ENCODE measurements at places on chromosomes 11 and 22.

DNA sequence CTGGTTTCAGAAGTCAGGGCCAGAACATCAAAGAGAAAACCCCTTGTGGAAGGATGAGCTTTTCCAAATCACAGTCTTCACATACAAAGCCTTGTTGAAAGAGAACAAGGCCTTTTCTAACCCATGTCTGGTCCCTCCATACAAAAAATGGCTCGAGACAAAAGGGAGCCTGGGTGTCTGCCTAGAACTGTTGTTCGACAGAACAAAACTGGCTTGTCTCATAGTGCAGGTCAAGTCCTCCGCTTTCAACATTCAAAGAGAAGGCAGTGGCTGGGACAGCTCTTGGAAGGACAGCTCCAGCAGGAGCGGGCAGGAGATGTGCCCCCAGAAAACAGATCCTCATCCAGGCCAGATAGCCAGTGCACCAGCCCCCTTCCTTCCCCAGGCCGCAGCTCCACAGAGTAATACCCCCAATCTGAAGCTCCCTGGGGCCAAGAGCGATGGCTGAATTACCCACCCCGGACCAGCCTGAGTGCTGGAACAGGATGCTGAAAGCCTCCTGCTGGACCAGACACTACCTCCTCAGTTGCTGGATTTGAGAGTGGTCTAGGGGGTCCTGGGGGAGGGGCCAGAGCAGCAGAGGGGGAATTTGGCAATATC is 27.6 kb downstream of the USH1C start:
- no peak for DNase-seq

GRCh38 chr11:17605651-17606122 is 58.6 kb downstream of the OTOG start:
- DNase-seq: no peak

DNA sequence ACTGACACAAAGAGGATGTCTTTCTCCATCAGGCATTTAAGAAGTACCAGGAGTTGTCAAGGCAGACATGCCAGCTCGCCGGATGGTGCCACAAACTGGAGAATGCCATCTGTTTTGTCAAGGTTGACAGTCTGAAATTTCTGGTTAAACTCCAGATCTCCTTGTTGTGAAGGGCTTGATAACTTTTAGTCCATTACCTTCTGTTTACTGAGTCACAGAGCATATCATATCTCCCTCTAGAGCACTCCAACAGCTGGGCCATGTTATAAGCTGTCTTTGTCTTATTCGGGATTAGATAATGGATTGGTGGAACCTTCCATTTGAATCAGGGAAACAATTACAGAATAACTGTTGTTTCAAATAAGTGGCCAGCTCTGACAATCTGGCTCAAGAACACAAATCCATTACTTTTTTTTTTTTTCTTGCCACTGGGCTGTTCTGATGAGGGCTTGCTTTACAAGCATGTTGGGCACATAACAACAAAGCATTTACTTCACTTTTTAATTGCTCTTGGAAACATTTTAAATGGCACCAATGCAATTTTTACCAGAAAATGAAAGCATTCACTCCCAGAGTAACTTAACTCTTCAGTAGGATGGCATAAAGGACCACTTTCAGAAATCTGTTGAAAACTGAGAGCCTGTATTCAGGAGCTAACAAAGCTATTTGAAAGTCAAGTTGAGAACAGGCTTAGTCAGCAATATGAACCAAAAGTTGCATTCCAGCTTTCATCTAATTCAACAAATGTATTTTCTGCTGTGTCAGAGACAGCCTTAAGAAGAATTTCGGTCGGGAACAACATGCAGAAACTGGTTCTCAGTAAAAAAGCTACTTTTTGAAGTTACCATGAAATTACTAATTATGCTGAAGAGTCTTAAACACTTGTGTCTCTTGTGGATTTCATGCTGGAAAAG is 227.6 kb upstream of the PITPNB start:
- DNase-seq: no peak

DNA sequence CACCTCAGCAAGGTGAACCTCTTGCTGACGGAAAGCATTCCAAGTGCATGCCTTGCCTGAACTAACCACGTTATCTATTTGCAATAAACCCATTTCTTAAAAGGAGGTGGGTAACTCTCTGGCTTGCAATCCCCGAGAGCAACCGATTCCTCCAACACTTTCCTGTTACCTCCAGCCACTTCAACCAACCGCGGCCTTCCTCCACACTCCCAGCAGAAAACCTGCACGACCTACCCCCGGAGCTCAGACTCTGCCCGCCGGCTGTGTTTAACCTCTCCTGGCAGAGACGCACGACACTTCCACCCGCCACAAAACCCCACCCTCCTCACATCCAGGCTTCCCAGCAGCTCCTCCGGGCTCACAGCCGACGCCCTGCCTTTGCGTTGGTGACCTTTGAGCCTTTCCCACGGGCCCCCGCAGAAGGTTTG is 708 bp downstream of the SCO2 start:
- DNase-seq: no peak

GRCh38 chr11:37657645-37658044 is 1059.6 kb upstream of the RAG2 start:
- DNase-seq: no peak

- no peak for DNase-seq
Observed at GRCh38 chr22:49011769-49012648, 815.7 kb downstream of the BRD1 start.

GRCh38 chr22:40602231-40602630 is 34.3 kb downstream of the MRTFA start:
- DNase-seq: no peak

- no peak for DNase-seq
Observed at GRCh38 chr11:120183701-120184141, 27.1 kb upstream of the OAF start.

GRCh38 chr11:73158356-73159051 is 16.4 kb upstream of the FCHSD2 start:
- no peak for DNase-seq

DNA sequence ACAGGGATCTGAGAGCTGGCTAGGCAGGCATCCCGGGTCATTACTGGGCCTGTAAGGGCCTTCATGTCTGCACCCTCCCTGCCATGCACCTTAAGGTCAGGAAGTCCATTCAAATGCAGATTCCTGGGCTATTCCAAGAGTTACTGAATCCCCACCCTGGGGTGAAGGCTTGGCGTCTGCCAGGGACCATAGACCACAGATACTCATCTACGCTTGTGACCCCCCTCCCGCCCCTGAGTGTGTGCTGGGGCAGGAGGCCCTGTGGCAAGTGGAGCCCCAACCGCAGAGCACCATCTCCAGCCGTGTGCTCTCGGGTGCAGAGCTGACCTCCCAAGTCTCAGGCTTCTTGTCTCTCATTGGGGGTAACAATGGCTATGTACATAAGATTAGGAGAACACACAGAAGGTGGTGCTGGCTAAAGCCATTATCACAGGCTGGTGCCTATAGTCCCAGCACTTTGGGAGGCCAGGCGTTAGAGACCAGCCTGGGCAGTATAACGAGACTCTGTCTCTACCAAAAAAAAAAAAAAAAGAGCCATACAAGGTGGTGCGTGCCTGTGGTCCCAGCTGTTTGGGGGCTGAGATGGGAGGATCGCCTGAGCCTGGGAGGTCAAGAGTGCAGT is 19.1 kb upstream of the KCNQ1OT1 start:
- no peak for DNase-seq

- no peak for DNase-seq
Observed at GRCh38 chr22:45552017-45552411, 49.3 kb downstream of the FBLN1 start.

DNA sequence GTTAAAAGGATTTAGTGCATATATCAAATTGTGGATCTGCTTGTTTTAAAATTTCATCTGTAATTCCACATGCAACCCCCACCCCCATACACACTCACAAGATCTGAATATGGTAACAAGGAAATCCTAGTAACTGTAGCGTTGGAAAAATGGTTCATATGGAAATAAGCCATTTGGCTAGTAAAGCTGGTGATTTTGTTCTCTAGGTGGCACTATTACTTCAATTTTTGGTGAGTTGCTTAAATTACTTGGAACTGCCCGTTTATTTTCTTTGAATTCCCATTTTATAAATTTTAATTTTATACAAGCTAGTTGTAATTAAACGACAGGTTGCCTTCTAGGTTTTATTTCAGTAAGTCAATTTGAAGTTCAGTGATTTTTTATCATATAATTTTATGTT is 5.3 kb downstream of the BDNF start:
- no peak for DNase-seq

- no peak for DNase-seq
Observed at GRCh38 chr22:24247011-24247507, 2.2 kb upstream of the GGT5 start.

GRCh38 chr11:8694137-8694536 is 11.5 kb downstream of the RPL27A start:
- DNase-seq: no peak

DNA sequence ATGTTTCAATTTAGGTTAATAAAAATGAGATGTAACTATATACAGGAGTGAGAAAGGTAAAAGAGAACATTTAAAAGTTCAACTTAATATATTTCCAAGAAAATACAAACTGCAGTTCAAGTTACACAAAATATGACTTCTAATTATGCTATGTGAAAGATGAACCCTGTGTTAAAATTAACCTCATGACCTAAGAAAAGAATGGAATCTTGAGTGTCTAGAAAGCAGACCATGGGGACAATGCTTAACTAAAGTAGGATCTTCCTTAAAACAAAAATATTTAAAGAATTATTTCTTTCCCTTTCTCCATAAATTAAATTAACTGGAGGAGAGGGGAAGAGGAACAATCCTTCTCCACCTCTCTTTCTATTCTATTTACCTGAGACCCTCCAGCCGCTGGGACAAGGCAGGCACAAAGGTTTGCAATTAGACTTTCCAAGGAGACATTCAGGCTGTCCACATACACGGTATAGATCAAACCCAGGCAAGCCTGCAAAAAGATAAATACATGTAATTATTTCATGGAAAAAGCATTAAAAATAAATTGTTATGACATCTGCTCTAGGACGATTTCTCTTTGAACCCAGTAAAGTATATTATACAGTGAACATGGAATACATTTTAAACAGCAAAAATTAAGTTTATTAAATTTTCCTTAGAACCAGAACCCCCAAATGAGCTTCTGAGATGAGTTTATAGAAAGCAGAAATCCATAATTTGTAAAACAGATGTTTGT is 264.5 kb downstream of the SBF2 start:
- DNase-seq: no peak

- DNase-seq: no peak
Observed at GRCh38 chr22:45105281-45105702, 58.4 kb upstream of the NUP50 start.

DNA sequence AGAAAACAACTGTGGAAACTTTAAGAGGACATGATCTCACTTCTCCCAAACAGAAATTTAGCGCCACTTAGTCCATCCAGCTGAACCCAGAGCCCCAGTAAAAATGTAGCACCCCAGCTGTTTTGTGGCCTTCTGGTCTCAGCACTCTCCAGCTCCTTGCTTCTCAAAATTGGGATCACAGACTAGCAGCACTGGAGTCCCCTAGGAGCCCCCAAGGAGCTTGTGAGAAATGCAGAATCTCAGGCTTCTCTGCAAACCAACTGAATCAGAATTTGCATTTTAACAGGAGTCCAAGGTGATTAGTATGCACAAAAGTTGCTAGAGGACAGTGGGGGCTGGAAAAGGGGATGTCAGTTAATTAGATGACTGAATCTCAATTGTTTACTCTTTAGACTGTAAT is 89.8 kb upstream of the FIBIN start:
- DNase-seq: no peak

- DNase-seq: no peak
Observed at GRCh38 chr22:46996595-46997310, 234.3 kb downstream of the TBC1D22A start.

GRCh38 chr11:130947481-130947880 is 31.2 kb upstream of the SNX19 start:
- no peak for DNase-seq

DNA sequence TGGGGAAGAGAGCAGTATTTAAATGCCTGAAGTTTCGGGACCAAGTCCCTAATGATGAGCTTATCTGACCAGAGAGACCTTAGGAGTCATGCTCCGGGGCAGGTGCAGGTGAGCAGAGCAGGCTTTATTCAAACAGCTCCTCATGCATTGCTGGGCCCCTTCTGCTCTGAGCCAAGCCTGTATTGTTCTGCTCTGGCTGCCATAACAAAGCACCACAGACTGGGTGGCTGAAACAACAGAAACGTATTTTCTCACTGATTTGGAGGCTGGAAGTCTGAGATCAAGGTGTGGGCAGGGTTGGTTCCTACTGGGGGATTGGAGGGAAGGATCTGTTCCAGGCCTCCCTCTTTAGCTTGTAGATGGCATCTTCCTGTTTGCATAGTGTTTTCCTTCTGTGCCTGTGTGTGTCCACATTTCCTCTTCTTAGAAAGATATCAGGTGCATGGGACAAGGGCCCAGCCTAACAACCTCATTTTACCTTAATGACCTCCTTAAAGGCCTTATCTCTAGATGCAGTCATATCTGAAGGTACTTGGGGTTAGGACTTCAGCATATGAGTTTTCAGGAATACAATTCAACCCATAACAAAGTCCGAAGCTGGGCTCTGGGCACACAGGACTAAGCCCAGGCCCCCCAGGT is 97.1 kb upstream of the PARVA start:
- no peak for DNase-seq

- no peak for DNase-seq
Observed at GRCh38 chr11:60927600-60927999, 3.3 kb downstream of the TMEM132A start.

DNA sequence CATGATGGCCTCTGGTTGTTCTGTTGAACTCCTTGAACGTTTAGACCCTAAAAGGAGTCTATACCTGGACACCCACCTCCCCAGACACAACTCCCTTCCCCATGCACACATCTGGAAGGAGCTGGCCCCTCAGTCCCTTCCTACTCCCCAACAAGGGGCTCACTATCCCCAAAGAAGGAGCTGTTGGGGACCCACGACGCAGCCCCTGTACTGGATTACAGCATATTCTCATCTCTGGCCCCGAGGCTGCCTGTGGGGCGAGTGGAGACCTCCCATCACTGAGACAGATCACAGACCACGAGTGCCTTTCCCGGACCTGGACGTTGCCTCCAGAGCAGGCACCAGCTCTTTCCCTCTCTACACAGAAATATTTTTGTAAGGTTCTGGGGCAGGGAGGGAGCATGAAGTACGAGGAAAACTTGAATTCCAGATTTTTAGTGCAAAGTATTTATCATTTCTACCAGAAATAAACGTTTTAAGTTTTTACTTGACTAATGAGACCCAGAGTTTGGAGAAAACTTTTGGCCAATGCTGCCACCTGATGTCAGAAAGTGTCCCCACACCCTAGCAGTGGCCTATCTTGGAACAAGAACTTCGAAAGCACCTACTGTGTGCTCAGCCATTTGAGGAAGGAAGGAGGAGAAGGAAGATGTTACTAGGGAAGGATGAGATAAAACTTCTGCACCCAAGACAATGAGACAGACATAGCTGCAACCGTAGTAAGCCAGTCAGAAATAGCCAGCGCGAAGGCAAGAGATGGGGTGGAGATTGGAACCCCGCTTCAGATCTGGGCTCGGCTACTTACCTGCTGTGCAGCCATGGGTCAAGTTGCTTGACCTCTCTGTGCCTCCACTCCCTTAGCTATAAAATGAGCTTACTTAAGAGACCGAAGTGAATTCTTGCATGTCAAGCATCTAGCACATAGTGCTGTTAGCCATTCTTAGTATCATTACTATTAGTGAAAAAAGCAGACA is 10.2 kb upstream of the POU2F3 start:
- DNase-seq: no peak

GRCh38 chr22:42439021-42439567 is 6.9 kb upstream of the NFAM1 start:
- no peak for DNase-seq

- no peak for DNase-seq
Observed at GRCh38 chr22:35914665-35915476, 113.8 kb downstream of the RBFOX2 start.
